ENCODE measurements at places on chromosomes 13 and 19.

DNA sequence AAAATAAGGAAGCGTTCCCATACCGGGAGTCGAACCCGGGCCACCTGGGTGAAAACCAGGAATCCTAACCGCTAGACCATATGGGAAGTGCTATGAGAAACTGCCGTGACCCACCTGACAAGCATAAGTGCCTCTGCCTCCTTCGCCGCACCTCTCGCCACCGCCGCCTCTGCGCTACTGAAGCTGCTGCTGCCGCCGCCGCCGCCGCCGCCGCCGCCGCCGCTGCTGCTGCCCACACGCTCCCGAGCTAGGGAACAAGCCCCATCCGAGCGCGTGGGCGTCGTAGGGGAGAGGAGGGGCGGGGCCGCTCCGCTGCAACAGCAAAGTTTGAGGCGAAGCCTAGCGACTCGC is 610 bp upstream of the WBP4 start:
- DNase-seq: peak; percentile 75

- DNase-seq: peak; percentile 68
These were observed 5.3 kb downstream of the PRR36 start for GRCh38 chr19:7868671-7869452.

DNA sequence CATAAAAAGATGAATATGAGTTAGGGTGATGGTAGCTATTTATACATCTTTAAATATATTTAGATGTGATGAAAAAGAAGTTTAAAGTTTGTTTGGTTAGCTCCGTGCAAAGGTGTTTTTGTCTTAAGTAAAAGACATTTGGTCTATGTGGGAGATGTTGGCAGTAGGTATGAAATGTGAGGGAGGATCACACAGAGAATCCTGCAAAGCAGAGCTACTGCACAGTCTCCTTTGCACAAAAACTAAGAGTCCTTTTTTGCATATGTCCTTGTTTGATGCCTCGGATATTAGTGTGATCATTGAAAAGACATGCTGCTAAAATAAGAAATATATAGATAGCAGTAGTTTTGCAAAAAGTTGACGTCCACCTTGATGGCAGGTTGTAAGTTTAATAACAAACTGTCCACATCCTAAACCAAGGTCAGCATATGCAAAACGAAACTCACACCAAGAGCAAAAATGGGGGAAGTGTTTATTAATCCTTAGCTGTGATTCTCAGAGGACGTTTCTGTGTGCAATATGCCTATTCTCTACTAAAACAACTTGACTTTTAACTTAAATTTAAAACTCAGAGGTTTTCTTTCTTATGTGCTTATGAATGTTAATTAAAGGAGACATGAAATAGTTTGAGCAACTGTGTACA is 870.1 kb downstream of the PCDH9 start:
- DNase-seq: no peak

- peak; percentile 93 for DNase-seq
These were observed 27.8 kb upstream of the IGFL4 start for GRCh38 chr19:46068345-46069258.

DNA sequence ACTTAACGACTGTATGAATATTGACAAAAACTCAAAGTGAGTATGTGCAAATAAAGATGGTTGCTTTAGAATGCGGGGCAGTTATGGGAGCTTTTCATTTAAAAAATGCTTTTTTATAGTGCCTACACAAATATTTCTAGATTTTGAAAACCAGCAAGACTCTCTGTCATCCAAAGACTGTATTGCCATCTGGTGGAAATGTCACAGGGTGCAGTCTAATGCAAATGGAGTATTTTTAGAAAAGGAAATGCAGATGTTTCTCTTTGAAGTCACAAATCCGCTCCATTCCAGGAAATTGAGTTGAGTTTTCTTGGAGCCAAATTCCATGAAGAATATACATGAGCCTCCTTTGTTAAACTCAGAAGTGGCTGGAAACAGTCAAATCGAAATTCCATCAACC is 2.3 kb upstream of the C1QTNF9B start:
- peak; percentile 52 for DNase-seq

DNA sequence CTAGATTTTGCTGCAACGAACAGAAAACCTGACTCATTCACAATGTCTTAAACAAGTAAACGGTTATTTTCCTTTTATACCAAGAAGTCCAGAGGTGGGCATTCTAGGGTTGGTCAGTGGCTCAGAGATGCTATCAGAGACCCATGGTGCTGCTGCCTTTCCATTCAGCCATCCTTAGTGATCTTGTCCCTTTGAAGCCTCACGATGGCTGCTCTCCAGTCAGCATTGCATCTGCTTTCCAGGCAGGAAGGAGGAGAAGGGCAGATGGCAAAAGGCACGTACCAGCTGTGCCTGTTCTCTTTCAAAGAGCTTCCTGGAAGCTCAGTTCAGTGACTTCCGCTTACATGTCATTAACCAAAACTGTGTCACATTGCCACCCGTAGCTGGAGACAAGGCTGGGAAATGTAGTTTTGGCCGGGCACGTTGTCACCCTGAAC is 30.1 kb downstream of the WDFY2 start:
- DNase-seq: no peak

- DNase-seq: no peak
These were observed 20.4 kb downstream of the LMTK3 start for GRCh38 chr19:48490981-48491792.

DNA sequence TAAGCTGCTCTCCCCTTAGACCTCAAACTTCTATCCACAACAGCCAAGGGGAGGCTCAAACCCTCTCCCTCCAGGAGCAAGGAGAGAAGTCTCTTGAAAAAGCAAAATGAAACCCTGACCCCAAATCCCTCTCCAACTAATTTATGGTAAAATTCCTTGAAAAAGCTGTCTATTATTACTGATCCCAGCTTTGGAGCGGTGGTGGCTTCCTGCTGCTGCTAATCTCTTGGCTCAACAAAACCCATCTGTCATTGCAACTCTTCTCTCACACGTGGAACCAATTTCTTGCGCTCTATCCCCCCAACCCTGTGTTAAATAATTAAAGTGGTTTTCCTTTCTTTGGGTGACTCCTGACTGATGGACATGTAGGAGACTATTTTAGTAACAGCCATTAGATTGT is 64.1 kb upstream of the OXGR1 start:
- DNase-seq: no peak

DNA sequence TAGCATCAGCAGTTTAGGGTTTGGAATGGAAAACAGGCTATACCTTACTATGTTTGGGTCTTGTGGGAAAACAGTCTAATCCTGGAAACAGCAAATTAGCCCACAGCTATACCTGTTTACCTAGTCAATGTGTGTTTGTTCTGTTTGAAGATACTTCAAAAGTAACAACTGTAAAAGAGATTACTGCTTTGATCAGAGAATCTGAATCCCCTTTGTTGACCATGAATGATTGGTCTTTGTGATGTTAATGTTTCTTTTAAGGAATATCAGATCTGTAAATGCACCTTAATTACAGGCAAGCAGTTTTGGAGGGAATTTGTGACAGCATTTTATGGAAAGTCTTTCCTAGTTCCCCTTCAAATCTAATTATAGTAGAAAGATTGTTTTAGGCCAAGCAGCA is 20.7 kb upstream of the KLF5 start:
- no peak for DNase-seq

DNA sequence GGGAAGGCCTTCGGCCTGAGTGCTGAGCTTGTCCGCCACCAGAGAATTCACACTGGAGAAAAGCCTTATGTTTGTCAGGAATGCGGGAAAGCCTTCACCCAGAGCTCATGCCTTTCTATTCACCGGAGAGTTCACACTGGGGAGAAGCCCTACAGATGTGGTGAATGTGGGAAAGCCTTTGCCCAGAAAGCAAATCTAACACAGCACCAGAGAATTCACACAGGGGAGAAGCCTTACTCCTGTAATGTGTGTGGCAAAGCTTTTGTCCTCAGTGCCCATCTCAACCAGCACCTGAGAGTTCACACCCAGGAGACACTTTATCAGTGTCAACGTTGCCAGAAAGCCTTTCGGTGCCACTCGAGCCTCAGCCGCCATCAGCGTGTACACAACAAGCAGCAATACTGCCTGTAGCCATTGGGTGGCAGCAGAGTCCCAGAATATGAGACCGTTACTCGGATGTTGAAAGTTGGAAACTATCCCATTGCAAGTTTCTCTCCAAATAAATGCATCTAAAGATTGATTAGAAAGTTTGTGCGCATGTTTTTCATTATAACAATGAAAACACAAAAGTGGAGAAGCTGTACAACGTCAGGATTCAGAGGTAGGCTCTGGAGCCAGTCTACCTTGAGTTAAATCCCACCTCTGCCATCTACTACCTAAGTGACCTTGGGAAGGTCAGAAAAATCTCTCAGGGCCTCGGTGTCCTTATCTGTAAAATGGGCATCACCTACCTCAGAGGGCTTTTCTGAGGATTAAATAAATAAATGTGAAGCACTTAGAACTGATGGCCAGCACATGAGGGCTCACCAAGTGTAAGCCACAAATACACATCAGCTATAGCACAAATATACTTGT is 21.1 kb downstream of the ZNF473 start:
- no peak for DNase-seq

DNA sequence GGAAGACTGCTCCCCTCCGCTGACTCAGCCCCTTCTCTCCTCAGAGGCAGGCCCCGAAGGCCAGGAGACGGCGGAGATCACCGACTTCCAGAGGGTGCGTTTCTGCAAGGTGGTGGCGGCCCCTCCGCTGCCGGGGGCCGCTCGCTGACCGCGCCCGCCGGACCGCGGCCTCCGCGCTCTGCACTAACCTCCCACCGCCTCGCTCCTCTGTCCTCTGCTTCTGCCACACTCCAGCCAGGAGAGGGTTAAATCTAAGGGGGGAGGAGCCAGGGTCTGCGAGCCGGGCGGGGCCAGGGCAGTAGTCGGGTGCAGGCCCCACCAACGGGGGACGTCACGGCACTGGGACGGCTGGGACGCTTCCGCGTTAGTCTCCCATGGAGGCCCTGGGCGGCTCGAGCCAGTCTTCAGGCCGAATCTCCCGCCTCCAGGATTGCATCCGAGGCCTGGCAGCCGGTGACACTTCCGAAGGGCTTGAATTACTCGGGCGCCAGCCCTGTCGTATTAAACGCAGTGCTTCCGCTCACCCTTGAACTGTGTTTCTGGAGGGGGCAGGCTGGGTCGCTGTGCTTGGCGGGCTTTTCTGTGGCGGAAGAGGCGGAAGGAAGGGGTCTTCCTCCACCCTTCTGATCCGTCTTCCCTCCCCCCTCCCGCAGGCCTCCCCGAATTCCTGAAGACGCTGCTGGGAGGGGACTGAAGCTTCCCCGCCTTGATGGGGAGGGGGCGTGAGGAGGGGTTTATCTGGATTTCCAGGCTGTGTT is 1.2 kb upstream of the INAFM1 start:
- DNase-seq: peak; percentile 92

- DNase-seq: no peak
These were observed at the start of gene APC2 for GRCh38 chr19:1449467-1450442. Gene APC2 (plus strand): TSS chr19:1450121. CDS start chr19:1453002, 2,881 bp downstream.
